Effector memory CD4-positive, alpha-beta T cell (primary cell): ENCODE measurements at places on chromosomes 2 and 18.

DNA sequence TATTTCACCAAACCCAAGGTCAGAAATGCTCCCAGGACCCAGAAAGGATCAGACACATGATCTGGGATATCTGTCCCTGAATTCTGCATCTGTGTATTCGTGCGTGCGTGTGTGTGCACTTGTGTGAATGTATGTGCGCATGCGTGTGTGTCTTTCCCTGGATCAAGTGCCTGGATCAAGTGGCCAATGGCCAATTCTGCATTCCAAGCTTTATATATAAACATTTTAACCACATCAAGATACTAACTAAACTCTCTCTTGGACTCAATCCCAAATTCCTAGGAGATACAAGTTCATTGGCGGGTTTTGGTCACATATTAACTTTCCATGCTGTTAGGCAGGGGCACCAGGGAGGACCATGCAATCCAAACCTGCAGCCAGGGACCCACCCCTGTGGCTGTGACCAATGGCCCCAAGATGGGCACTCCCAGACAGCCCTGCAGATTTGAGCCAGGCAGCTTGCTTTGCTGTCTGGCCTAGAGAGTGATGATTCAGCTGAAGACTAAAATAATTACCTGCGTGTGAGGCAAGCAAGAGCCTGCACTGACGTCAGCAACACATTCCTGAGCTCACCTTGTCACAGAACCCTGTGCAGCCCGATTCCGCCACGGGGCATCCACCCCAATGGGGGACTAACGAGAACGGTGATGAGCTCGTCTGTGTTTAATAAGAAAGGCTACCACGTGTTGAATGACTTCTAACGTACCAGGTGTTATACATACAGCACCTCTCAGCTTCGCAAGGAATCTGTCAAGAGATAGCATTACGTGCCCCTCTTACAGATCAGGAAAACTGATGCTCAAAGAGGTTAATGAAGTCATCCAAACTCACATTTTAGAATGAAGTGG lies 45.3 kb upstream of the ROCK2 start:
- DNase-seq, result no peak

GRCh38 chr2:157480182-157480961 lies 36.5 kb upstream of the CYTIP start:
- DNase-seq, result no peak

- no peak for DNase-seq
Observed at GRCh38 chr18:35974181-35974580, 1.7 kb downstream of the RMP24 start.

DNA sequence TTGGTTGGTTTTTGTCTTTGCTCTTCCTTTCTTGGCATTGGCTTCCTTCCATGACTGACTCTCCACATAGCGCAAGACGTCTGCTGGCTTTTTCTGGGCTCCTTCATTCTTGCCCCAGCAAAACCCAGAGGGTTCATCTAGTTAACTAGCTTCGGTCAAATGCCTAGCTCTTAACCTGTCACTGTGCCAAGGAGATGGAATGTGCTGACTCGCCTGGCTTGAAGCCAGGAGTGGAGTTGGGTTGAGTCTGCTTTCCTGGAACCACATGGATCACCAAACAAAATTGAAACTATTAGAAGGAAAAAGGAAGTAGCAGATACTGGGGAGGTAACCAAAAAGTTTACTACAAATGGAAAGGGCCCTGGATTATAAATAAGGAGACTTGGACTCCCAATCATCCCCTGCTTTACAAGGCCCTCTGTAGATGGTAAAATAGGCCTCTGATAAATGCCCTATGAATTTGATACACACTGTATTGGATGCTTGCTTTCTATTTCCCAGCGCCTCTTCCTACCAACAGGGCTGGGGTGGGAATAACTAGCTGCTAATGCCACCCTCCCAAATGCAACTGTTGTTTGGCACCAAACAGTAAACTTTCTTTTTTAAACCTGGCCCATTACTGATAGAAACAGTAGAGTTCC lies 11.3 kb downstream of the MALT1 start:
- no peak for DNase-seq

GRCh38 chr2:182543741-182544525 lies 117.1 kb upstream of the PDE1A start:
- DNase-seq, result no peak

- no peak for DNase-seq
Observed at GRCh38 chr18:54769526-54770464, 58.5 kb upstream of the RAB27B start.

GRCh38 chr18:709771-710170 lies 2.7 kb downstream of the ENOSF1 start:
- DNase-seq, result no peak

GRCh38 chr2:95032868-95033603 lies 7.5 kb downstream of the MAL start:
- no peak for DNase-seq

DNA sequence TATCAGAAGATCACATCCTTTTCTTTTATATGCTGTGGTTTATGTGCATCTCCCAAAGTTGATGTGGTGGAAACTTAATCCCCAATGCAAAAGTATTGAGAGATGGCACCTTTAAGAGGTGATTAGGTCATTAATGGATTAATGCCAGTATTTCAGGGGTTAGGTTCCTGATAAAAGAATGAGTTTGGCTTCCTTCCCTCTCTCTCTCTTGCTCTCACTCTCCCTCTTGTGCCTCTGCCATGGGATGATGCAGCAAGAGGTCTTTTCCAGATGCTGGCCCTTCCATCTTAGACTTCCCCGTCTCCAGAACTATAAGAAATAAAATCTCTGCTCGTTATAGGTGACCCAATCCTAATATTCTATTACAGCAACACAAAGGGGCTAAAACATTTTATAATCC lies 85.0 kb downstream of the TTC27 start:
- no peak for DNase-seq

DNA sequence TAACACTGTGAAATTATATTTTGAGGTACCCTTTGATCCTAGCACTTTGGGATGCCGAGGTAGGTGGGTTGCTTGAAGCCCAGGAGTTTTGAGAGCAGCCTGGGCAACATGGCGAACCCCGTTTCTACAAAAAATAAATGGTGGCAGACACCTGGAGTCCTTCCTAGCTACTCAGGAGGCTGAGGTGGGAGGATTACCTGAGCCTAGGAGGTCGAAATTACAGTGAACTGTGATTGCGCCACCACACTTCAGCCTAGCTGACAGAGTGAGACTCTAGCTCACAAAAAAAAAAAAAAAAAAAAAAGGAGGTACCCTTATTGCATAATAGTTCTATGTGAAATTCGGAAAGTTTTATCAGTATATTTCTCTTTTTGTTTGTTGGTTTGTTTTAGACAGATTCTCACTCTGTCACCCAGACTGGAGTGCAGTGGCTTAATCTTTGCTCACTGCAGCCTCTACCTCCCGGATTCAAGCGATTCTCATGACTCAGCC lies 59.2 kb upstream of the SCYGR2 start:
- no peak for DNase-seq

DNA sequence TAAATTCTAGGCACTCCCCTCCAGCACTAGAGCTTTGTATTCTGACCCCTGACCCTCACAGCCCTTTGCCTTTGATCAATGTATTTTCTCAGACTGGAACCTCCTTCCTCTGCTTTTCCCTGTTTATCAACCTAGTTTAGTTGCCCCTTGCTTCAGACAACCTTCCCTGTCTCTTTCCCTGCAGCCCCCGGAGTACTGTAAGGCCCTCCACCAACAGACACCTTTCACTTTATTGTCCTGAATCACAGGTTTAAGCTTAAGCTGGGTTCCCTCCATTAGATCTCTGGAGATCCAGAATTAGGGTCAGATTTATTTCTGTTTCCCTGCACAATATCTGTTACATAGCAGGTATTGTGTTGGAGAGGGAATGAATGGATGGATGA lies 140.2 kb downstream of the DDX1 start:
- DNase-seq, result no peak

- no peak for DNase-seq
Observed at GRCh38 chr2:224659714-224660113, 56.5 kb downstream of the CCDC195 start.

- DNase-seq, result no peak
Observed at GRCh38 chr2:75482398-75482797, 78.3 kb downstream of the EVA1A start.

- DNase-seq, result no peak
Observed at GRCh38 chr2:212037062-212037461, 501.5 kb downstream of the ERBB4 start.

DNA sequence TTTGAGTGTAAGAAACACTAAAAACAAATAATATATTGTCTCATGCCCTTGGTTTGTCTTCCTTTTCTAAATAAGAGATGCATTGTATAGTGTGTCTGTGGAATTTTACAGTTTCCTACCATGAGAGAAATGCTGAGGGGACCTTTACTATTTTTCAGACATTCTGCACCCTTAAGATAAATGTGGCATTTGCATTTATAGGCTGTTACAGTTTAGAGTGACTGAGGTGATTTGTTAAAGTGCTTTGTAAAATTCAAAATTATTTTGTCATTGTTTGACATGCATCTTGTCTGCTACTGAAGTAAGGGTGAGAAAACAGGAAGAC lies 78.9 kb upstream of the ZSWIM2 start:
- no peak for DNase-seq

DNA sequence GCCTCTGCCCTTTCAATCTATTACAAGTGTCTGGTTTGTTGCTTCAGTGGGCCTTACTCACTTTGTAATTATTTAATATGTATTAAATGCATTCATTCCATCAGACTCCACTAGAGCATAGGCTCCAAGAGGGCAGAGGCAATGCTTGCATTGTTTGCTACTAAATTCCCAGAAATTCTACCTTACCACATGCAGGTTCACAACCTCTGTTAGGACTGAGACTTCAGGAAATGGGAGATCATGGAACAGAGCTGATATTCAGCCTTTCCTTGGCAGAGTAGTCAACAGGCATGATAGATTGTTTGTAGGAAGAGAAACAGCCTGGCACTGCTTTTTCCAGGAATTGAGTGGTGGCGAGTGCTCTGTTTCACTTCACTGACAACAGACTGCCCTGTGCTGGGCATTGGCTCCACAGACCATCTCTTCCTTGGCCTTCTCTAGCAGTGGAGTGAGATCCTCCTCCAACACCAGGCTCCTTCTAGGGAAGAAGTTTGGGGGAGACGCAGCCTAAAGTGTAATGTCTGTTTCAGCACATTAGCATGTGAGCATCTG lies 6.2 kb upstream of the MATN3 start:
- no peak for DNase-seq

GRCh38 chr2:69741229-69741574 lies 732 bp upstream of the ANXA4 start:
- DNase-seq, result no peak

- no peak for DNase-seq
Observed at GRCh38 chr2:109102588-109103233, 26.3 kb upstream of the SH3RF3 start.

DNA sequence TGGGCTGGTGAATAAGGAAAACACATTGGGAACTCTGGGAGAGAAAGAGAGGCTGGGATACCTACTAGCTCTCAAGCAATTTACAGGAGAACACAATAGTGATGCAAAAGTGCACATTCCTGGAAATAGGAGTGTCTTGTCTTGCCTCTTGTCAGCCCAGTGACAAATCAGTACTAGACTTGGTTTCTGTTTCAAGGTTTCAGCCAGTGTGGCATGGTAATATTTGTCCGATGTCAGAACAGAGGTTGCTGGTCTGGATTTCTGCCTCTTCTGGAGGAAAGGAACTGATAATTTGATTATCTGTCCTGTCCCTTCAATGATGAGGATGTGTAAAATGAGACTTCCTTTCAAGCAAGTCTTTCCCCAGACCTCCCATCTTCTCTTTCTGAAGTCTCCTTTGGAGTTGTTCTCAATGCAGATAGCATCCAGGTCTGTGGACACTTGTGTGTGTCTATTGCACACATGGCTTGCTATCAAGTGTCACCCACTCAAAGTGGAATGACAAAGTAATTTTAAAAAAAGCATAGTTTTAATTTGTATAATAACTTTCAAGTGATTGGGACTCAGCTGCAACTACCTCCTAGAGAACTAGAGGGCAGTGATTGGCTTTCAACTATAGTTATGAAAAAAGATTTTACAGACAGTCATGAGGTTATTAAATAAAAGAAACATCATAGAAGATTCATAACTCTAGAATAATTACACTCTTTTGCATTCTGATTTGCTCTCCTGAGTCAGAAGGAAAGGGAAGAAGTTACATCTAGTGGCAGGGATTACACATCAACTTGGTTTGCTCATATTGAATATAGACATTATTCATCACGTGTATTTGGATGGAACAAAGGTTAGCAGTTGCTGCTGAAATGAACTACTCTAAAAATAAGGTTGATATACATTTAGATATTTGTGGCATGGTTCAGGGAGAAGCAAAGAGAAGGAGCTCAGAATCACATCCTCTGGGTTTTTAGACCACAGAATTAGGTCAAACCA lies 4.5 kb downstream of the GPR39 start:
- no peak for DNase-seq

DNA sequence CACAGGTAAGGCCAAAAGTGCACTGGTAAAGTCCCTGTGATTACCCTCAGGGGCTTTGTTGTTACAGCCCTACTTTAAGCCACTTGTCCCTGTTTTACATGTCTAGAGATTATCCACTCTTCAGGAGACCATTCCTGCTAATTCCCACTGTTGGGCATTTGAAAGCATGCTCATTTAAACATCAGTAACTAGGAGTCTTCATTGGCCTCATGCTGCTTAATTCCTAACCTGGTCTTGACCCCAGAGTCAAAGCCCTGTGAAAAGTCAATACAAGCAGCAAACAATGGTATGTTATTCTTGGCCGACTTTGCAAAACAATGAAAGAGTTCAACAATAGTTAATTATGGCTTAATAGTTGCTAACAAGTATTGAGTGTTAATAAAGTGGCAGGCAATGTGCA lies 23.2 kb downstream of the AFF3 start:
- no peak for DNase-seq

DNA sequence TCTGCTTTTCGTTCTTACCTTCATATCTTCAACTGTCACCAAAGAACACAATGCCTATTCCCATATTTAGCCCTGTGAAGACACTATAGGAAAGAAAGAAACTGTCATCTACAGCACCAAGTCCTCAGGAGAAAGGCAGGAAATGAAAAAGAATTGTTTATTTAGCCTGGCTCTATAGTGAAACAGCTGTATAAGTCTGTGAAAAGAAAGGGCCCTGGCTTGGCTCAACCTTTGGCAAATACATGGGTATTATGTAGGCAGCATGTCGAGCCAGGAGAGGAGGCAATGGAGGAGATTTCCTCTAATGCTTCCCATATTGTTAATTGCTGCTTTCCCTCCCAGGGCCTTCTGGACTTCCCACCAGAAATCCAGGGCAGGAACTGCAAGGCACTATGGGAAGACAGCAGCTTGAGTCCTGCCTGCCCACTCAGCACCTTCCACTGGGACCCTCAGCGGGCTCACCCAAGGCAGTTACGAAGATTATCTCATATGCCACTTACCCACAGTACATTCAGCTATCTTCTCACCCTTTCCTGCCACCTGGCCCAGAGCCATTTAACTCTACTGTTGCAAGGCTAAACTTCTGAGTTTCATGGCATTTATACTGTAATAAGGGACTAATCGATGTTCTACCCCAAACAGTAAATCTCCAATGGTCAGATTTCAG lies 30.1 kb downstream of the SLC8A1 start:
- no peak for DNase-seq

GRCh38 chr2:170525566-170525900 lies 189.6 kb upstream of the SP5 start:
- DNase-seq, result no peak

GRCh38 chr2:2573658-2574293 lies 242.7 kb upstream of the MYT1L start:
- DNase-seq, result no peak

- no peak for DNase-seq
Observed at GRCh38 chr2:121258051-121258450, 27.0 kb downstream of the TFCP2L1 start.
